Effector CD8-positive, alpha-beta T cell (primary cell): ENCODE measurements at places on chromosomes 2 and 18.

DNA sequence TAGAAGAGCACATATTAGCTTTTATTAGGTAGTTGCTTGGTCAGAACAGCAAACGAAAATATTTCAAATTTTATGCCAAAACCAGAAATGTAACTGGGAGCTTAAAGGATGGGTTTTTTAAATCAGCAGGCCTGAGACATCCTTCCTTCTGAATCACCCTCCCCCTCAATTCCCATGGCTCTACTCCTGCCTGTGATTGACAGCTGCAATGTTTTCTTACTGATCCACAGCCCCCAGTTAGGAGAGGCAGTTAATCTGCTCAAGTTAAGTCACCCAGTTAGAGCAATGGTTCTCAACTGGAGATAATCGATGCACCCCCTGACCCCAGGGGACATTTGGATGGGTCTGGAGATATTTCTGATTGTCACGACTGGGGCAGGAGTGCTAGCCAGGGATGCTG is 24.9 kb downstream of the KCTD18 start:
- DNase-seq: no peak

DNA sequence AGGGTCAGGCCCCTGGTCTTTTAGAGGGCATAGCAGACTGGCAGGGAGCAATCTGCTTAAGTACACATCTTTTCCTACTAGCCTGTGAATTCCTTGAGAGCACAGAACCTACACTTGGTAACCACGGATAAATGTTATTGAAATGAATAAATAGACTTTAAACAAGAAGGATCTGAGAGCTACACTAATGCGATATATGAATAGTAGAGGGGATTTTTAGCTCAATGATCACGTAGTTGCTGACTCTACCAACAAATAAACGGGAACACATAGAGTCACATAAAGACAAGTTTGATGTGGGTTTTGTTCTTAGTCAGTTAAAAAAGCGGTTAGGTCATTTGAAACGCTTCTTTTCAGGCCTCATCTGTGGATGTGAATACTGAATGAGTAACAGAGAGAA is 290.3 kb upstream of the CCDC68 start:
- no peak for DNase-seq

DNA sequence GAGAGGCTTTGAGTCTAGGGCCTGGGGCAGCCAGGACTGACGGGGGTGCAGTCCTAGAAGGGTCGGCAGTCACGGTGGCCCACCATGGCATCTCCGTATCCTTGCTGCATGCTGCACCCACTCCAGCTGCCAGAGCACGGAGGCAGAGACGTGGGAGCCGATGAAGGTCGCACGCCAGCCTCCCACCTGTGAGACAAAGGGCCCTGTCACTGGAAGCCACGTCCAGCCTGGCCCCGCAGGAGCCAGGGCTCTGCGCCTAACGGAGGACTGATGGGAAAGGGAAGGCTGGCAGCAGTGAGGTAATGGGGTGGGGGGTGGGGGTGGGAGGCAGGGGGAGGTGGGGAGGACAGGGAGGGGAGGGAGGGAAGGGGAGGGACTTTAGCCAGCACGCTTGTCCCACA is 21.9 kb downstream of the ITM2C start:
- no peak for DNase-seq

DNA sequence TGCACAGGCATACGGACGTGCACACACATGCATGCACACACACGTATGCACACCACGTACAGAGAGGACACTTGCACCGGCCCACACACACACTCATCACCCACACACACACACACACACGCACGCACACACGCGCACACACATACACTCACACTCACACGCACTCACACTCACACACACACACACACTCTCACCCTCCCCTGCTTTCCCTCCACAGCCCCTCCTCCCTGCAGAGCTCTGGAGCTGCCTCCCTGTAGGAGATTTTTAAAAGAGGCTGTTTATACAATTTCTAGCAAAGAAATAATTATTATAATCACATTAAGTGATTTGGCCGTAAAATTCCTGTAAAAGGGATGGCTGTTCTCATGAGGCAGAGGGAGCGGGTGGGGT is 36.5 kb upstream of the SNED1 start:
- no peak for DNase-seq

- no peak for DNase-seq
These were observed 125.7 kb downstream of the MRO start for GRCh38 chr18:50694147-50694546.

- no peak for DNase-seq
These were observed 17.1 kb upstream of the ANTXR1 start for GRCh38 chr2:68995916-68996315.

- DNase-seq: no peak
These were observed 167.3 kb downstream of the ASXL3 start for GRCh38 chr18:33745151-33745795.

DNA sequence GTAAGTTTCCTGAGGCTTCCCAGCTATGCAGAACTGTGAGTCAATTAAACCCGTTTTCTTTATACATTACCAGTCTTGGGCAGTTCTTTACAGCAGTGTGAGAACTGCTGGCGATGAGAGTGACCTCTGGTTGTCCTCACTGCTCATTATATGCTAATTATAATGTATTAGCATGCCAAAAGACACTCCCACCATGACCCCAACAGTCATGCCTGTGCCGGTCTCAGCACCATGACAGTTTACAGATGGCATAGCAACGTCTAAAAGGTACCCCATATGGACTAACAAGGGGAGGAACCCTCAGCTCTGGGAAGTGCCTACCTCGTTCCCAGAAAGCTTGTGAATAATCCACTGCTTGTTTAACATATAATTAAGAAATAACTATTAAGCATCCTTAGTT is 8.1 kb upstream of the IL1A start:
- no peak for DNase-seq

DNA sequence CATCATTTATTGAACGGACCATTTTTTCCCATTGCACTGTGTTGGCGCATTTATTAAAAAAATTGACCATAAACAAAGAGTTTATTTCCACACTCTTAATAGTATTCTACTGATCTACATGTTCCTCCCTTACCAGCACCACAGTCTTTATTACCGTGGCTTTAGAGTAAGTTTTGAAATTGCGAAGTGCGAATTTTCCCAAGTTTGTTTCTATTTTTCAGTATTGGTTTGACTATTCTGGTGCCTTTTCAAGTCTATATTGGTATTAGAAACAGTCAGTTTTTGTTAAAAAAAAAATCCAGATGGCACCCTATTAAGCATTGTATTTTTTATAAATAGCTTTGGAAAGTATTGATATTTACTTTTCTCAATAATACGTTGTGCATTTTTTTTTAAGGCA is 795.1 kb upstream of the HS6ST1 start:
- no peak for DNase-seq

DNA sequence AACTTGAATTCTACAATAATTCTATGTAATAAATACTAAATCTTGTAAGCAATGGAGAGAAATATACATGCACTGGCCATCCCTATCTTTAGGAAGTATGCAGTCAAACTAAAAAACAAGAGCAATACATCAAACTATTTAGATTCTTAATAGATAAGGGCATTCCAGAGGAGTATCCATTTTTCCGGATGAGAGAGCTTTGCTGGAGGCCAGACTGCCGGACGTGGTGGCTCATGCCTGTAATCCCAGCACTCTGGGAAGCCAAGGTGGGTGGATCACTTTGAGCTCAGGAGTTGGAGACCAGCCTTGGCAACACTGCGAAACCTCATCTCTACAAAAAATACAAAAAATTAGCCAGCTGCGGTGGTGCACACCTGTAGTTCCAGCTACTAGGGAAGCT is 60.8 kb downstream of the KIF5C start:
- no peak for DNase-seq

DNA sequence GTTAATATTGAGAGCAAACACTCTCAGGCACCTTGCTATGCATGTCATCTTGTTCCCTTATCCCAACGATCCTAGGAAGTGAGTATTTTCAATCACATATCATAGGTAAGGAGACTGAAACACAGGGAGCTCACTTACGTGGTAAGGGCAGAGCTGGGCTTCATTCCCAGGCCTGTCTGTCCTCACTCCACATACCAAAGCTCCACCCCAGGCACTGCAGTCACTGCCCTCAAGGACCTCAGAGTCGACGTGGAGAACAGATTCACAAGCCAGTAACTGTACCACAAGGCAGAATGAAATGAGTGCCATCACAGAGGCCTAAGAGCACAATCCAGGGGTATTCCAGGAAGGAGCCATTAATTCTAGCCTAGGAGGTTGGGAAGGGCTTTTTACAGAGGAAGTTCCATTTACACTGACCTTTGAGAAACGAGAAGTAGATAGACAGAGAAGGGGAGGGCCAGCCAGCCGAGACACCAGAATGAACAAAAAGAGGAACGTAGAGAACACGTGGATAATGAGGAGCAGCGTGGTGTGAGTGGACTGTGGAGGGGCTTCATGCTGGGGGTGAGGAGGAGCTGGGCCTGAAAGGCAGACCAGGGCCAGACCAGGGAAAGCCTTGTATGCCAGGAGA is 48.6 kb downstream of the KIAA2012 start:
- no peak for DNase-seq

- DNase-seq: no peak
These were observed 270.1 kb downstream of the EIPR1 start for GRCh38 chr2:3107567-3107966.

- DNase-seq: no peak
These were observed 143.7 kb upstream of the CTNNA2 start for GRCh38 chr2:79369127-79369526.

GRCh38 chr2:55968941-55969340 is 45.4 kb upstream of the EFEMP1 start:
- no peak for DNase-seq

DNA sequence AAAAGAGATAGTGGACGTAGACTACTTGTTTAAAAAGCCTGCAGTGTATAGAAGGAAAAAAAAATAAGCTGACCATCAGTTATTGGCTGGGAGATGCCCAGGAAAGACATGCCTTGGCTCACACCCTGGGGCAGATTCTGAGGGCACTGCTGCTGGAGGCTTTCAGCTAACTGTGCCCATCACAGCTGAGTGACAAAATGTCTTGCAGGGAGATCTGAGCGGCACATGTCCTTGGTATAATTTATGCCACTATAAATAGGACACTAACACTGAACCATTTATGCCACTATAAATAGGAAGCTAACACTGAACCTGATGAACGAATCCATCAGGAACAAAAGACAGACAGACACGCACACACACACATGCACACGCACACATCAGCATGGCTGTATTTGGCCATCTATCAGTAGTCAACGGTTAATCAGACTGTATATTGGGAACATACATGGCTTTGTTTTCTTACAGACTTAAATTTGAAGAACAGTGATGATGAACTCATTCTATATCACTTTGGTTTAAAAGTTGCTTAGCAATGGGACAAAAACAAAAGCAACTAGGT is 68.2 kb upstream of the NOSTRIN start:
- no peak for DNase-seq

DNA sequence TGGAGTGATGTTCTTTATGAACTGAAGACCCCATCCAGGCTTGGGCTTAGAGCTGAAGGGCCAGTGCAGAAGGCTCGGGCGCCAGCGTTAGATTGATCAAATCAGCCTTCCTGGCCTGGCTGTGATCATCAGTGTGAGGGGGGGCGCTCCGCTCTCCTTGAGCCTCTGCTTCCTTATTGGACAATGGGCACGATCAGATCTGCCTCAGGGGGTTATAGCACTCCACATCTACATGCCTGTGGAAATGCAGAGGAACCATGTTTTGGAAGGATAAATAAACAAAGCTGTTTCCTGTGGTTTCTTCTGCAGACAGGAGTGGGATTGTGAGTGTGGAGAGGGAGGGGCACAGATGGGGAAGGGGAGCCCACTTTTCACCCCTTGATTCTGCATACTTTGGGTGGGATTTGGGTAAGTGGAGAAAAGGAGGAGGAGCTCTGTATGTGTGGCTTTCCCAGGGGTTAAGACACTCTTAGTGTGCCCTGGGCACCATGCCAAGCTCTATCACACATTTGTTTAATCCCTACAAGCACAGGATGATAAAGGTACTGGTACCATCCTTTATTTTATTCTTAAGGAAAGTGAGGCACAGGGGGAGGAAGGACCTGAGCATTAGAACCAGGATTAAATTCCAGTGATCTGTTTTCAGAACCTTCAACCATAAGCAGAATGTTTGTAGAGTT is 150.5 kb downstream of the EN1 start:
- DNase-seq: no peak

- no peak for DNase-seq
These were observed 202.2 kb downstream of the TRIB2 start for GRCh38 chr2:12918835-12919445.

GRCh38 chr2:102331311-102331980 is 20.1 kb downstream of the IL1RL1 start:
- no peak for DNase-seq

DNA sequence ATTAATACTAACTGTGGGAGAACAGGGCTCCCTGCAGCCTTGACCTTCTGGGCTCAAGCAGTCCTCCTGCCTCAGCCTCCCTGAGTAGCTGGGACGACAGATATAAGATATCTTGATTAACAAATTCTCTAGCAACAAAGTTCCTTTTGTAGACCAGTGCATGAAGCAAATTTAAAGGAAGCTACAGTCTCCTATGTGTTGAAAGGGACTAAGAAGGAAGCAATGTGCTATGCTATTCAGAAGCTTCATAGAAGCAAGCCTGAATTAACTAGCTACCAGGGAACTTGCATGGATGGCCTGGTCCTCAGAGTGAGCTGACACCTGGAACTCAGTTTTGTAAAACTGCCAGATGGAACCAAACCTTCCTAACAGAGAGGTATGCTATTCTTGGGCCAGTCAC is 33.2 kb downstream of the RAPH1 start:
- DNase-seq: no peak

DNA sequence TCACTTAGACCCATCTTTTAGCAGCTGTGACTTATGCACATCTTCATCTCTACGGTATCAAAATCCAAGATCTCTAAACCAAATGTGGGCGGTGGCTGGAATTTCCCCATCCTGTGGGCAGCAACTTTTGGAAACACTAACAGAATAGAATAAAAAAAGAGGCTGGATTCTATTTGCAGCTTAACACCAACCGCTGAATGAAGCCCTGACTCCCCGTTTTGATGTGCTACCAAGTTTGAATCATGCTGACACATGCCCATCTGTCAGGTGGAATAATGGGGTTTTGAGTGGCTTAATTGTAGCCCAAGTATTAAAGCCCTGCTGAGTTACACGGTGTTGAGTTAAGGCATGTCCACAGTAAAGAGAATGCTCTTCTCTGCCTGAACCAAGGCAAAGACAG is 165.2 kb downstream of the MTCL1 start:
- DNase-seq: no peak

- DNase-seq: no peak
These were observed 1.4 kb upstream of the TTL start for GRCh38 chr2:112480530-112481049.

DNA sequence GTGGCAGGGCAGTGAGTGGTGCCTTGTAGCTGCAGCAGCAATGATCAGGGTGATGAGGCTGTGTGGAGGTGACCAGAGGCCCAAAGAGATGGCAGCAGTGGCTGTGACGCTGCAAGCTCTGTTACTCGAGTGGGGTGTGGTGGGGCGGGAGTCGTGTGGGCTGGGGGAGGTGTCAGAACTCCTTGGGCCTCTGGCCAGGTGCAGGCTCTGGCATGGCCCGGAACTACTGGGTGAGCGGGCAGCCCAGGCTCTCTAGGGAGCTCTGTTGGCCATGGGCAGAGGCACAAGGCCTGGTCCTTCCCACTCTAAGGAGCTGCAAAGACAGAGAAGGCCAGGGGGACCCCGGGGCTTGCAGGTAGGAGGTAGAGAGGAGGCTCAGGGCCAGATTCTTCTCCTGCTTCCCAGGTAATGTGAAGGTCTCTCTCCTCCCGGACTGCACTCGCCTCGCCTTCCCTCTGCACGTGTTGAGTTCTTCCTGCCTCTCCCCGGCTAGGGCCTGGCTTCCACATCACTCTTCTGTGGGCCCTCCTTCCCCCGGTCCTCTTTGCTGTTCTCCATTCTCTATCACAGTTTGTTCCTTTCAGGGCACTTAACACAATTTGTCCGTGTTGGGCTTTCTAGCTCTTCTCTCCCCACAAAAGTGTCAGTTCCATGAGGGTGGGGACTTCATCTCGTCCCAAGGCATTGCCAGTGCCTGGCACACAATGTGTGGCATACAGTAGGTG is 114.8 kb downstream of the MCFD2 start:
- no peak for DNase-seq
